A172 (cell line): ENCODE measurements at places on chromosomes 7 and 10.

DNA sequence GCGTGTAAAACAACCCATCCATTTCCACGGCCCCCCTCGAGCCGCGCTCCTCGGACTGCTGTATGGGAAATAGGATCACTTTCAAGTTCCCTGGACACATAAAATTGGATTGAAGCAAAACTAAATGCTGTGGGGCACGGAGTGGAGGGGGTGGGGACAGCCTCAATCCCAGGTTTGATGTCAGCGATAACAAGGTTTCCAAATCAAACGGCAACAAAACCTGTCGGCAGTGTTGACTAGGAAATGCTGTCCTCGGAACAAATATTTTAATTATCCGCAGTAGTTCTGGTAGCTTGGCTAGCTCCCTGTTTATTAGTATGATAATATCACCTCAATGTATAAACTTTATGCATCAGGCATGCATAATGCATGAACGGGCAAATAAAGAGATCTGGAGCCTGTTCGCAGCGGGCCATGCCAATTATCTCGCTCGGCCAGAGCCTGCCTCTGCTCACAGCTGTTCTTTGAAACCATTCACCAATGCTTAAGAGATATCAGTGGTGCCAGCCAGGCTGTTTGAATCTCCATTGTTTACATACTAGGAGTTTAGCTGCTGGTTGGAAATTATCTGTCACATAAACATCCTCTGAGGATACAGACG, 161.1 kb downstream of the PAXIP1 start:
- DNase-seq: no peak

DNA sequence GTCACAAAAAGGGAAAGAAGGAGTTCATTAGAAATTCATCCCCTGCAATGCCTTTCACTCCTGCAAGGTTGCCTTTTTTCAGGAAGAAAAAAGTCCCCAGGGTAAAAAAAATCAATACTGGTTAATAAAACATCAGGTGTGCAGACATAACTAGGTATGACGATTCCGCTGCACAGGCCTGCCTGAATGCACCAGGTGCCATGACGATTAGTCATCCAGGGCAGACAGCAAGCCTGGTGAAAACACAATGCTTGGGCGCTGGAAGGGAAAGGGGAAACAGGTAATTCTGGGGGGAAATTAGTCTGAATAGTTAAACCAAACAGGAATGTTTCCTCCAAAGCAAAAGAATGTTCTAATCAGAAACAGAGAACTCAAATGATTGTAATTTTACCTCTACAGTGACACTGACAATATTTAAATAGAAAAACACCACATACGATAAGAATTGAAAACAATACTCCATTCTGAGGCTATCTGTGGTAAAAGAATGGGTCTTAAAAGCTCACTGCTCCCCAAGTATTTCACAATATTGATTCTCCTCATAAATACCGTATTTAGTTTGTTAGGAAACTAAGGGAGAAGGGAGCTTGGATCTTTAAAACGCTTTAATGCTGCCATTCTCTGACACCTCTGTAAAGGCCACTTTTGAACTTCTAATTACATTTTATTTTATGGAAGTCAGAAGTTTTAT, 45.2 kb downstream of the VPS41 start:
- no peak for DNase-seq

DNA sequence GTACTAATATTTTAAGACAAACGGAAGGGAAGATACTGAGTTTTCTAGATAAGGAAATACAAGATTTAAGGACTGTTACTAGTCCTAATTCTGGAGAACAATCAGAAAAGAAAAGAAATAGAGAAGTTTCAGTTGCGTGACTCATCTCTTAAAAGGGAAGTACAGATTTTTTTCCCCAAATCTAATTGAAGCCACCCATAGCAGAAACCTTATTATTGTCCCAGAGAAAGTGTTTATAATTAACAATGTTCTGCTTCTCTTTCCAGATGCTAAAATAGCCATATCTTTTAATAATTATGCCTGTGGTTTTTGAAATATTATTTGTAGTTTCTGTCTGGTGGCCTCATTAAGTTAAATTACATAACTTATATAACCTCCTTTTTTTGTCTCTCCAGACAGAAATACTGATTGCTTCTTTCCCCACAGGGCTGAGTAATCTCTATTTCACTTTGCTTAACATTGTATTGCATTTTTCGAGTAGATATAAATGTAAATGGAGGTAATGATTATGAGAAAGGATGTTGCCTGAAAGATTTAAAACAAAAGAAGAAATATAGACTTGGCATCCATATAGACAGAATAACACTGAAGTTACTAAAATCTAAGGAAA, 240.7 kb upstream of the MBL2 start:
- no peak for DNase-seq

- no peak for DNase-seq
Measured at GRCh38 chr10:15805395-15806058, 54.8 kb downstream of the MINDY3 start.

GRCh38 chr7:50436133-50436806, 13.9 kb downstream of the FIGNL1 start:
- peak; percentile 79 for DNase-seq

GRCh38 chr7:97346349-97346748, 228.9 kb downstream of the SDHAF3 start:
- DNase-seq: peak; percentile 10

DNA sequence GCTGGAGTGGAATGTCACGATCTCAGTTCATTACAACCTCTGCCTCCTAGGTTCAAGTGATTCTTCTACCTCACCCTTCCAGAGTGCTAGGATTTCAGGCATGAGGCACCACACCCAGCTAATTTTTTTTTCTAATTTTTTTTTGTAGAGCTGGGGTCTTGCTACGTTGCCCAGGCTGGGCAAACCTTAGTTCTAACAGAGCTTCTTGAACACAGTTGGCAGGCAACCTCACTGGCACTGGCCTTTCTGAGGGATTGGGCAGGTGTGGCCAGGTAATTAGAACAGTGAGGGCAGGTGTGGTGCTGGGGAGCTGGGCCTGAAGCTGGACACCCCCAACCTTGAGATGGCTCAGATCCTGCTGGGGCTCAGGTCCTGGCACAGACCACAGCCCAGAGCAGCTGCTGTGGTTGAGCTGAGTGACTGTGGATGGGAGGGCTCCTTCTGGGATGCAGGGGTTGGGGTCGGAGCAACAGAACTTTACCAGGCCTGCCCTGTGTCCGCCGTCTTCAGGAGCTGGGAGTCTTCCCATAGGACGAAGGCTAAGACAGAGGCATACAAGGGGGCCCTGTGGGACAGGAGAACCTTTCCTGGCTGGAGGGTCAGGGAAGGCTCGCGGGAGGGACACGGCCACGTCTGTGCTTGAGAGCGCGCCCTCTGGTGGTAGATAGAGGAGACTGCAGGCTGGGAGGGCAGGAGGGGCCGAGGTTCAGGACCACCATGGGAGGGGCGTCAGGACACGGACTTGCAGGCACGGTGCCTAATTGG, 48.2 kb downstream of the COL26A1 start:
- no peak for DNase-seq

GRCh38 chr7:92669616-92670165, 79.5 kb upstream of the FAM133B start:
- no peak for DNase-seq

GRCh38 chr7:143886826-143887477, 15.0 kb downstream of the TCAF1 start:
- no peak for DNase-seq

DNA sequence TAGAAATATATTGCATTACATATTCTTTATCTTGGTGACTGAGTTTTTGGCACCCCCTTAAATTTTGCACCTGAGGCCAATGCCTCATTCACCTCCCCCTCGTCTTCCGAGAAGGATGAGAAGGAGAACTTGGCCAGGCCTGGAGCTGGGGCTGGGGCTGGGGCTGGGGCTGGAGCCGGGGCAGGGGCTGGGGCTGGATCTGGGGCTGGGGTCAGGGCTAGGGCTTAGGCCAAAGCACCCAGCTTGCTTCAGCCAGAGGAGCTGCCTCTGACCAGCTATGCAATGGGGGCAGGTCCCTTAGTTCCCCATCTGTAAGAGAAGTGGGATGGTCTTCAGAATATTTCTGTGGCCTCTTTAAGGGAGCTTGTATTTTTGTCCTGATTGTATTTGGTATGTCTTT, 3.8 kb upstream of the PRKAG2 start:
- DNase-seq: no peak

DNA sequence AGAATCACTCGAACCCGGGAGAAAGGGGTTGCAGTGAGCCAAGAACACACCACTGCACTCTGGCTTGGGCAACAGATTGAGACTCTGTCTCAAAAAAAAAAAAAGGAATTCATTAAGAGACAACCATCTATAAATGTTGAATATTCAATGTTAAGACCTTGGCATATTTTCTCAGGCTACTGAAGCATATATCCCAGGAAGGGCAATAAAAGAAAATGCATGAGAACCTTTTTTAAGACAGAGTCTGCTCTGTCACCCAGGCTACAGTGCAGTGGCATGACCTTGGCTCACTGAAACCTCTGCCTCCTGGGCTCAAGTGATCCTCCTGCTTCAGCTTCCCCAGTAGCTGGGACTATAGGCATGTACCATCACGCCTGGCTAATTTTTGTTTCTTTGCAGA, 165.0 kb downstream of the JMJD1C start:
- no peak for DNase-seq

DNA sequence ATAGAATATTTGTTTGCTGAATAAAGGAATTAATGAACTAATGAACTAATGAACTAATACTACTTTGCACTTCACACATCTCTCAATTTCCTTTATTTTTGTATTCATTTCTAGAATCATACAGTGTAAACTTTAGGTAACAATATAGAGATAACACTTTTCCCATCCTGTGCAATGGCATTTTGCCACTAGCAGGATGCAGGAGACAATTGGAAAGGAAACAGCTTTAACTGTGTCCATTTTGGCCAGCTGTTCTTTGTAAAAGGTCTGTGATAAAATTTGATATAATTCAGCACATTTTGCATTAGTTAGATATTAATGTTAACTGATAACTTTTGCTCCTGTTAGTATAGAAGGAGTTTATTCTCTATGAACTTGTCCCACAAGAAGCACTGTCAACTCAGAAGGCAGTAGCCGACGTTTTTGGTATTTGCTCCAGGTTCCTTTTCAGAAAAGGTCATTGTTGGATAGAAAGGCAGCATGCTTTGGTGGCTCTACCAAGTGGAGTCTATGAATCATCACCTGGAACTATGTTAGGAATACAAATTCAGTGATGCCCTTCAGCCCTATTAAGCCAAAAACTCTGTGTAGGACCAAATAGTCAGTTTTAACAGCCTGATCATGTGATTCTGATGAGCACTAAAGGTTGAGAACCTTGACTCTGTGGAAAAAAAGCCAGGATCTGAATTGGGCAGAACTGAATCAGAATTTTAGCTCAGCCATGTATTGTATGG, 86.6 kb downstream of the NRG3 start:
- no peak for DNase-seq
